DND-41 (cell line): ENCODE measurements at places on chromosomes 16 and 17.
A peak's percentile ranks its signal among the peaks of the same experiment; 100 is the strongest.

DNA sequence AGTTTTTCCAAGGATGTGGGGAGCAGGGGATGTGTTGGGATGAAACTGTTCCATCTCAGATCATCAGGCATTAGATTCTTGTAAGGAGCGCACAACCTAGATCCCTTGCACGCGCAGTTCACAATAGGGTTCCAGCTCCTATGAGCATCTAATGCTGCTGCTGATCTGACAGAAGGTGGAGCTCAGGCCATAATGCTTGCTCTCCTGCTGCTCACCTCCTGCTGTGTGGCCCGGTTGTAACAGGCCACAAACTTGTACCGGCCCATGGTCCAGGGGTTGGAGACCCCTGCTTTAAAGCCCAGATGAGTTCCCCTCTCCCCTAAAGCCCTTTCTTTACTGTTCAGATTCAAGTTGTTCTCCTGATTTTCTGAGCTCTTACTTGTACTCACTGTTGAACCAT, 44.8 kb downstream of the RNF135 start:
- no peak for DNase-seq

- DNase-seq, result no peak
These were observed 2.9 kb downstream of the FXR2 start for GRCh38 chr17:7611635-7612293.

DNA sequence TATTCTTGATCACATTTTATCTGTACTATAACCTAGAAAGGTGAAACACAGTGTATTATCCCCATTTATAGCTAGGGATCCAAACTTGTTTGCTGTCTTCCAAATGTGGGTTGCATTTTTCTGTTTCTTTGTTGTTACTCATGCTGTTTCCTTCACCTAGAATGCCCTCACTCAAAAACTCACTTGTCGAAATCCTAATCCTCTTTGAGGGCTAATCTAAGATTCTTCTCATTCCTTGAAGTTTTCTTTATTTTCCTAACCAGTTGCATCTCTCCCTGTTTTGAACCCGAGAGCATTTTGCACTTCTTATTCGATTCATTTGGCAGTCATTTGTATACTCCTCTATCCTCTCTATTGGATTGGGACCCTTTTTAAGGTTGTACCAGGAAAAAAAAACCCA, 9.6 kb downstream of the CALCOCO2 start:
- no peak for DNase-seq

GRCh38 chr17:77666881-77667395, 291.6 kb upstream of the TNRC6C start:
- DNase-seq, result peak; percentile 86

- no peak for DNase-seq
These were observed 59.0 kb upstream of the MED9 start for GRCh38 chr17:17417718-17418181.

GRCh38 chr17:50767030-50767429, 288 bp downstream of the ANKRD40CL start:
- no peak for DNase-seq

DNA sequence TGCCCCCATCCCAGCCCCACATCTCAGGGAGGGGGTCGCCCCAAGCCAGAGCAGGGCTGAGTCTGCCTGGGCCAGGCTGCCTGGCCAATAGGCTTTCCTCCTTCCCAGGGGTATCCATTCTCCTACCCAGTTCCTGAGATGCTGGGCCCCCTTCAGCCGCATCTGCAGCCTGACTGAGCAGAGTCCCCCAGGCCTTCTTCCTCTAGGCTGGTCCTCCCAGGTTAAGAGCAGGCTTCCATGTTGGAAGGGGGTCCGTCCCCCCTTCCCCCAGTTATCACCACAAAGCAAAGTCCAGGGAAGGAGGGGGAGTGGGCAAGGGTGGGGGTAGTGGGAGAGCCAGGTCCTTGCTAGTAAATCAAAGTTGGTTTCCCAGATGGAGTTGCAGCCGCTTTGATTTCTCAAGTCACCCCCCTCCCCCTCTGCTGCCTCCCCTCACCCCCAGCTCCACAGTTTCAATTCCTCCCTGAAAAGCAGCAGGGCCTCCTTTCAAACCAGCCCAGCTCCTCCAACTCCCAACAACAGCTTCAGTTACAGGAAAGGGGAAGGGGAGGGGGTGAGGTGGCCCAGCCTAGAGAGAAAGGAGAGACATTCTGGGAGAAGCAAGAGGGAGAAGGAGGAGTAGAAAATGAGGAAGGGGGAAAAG, 9.5 kb upstream of the FZD2 start:
- no peak for DNase-seq

DNA sequence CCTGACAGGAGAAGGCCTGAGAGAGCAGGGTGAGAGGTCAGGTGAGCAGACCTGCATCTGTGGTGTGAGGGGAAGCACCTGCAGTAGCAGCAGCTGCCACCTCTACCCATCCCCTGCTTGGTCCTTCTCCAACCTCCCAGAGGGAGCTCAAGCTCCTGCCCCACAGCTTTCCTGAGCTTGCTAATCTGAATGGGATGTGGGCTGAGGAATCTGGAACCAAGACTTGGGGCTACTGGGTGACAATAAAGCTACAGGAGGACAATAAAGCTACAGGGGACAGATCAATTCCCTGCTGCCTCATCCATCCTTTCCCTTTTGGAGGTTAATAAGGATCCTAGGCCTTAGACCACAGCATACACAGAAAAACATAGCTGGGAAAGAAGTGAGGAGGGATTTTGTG, 4.9 kb upstream of the TBX4 start:
- DNase-seq, result no peak

- peak; percentile 30 for DNase-seq
These were observed 18.1 kb upstream of the RAB11FIP4 start for GRCh38 chr17:31373150-31374093.

DNA sequence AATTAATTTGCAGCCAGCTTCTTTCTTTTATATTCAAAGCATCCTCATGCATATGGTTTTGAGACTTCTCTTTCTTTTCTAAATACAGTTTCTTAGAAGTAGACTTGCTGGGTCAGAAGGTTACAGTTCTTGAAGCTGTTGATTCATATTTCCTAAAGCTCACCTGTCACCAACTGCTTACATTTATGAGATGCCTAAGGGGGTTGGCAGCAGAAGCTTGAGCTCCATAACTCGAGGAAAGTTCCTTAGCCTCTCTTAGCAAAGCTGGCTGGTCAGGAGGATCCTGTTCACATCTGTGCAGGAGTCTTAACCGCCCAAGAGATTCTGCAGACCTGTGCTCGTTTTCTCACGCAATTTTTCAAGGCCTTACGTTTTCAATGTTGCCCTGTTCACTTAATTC, 218.8 kb downstream of the SNX29 start:
- no peak for DNase-seq

- no peak for DNase-seq
These were observed 97.8 kb downstream of the MYH11 start for GRCh38 chr16:15759070-15759469.
